Bronchial smooth muscle cell (primary cell): ENCODE measurements at places on chromosomes 4 and X. TPM values are rescaled to one million over a fixed set of nuclear protein-coding genes. Genes with fewer than 3 reads are reported as not detected.

SORCS2 gene
- 0.26 and 0.79 TPM in 2 replicates for total RNA-seq

TMEM129 gene
- 29.2 and 40.1 TPM in 2 replicates for total RNA-seq

WDR17 gene
- total RNA-seq = 1.4 and 4.3 TPM in 2 replicates

NLGN4X gene
- total RNA-seq = 0.09 TPM in 1 of 2 replicates, not detected in the other

NXF2B gene
- total RNA-seq = not detected in 2 replicates

CHST7 gene
- total RNA-seq = 7.2 and 9.1 TPM in 2 replicates

SORBS2 gene
- 0.32 TPM in 1 of 2 replicates, not detected in the other for total RNA-seq

ZRSR2 gene
- total RNA-seq = 4.2 and 4.6 TPM in 2 replicates

SPATA4 gene
- 0.16 TPM in 1 of 2 replicates, not detected in the other for total RNA-seq

GAGE12J gene
- not detected in 2 replicates for total RNA-seq

C4orf50 gene
- total RNA-seq = not detected in 2 replicates

ETDA gene
- not detected in 2 replicates for total RNA-seq

WNK3 gene
- total RNA-seq = 0.16 and 0.17 TPM in 2 replicates

TCEAL5 gene
- not detected in 2 replicates for total RNA-seq

HPF1 gene
- 11.0 and 19.1 TPM in 2 replicates for total RNA-seq

KLHL4 gene
- under 0.01 TPM in 2 replicates for total RNA-seq

GLOD5 gene
- not detected in 2 replicates for total RNA-seq

IGFBP7 gene
- total RNA-seq = 112 and 163 TPM in 2 replicates

LRIT3 gene
- under 0.01 TPM in 2 replicates for total RNA-seq

DMRTC1B gene
- total RNA-seq = not detected in 2 replicates

RHOXF2 gene
- total RNA-seq = not detected in 2 replicates

SLC10A7 gene
- total RNA-seq = 3.9 and 5.0 TPM in 2 replicates

ARHGAP4 gene
- 0.52 and 3.6 TPM in 2 replicates for total RNA-seq

NAP1L5 gene
- 5.8 and 7.7 TPM in 2 replicates for total RNA-seq

KLF8 gene
- 1.2 and 2.4 TPM in 2 replicates for total RNA-seq
